ENCODE measurements at places on chromosomes 3 and 15.

DNA sequence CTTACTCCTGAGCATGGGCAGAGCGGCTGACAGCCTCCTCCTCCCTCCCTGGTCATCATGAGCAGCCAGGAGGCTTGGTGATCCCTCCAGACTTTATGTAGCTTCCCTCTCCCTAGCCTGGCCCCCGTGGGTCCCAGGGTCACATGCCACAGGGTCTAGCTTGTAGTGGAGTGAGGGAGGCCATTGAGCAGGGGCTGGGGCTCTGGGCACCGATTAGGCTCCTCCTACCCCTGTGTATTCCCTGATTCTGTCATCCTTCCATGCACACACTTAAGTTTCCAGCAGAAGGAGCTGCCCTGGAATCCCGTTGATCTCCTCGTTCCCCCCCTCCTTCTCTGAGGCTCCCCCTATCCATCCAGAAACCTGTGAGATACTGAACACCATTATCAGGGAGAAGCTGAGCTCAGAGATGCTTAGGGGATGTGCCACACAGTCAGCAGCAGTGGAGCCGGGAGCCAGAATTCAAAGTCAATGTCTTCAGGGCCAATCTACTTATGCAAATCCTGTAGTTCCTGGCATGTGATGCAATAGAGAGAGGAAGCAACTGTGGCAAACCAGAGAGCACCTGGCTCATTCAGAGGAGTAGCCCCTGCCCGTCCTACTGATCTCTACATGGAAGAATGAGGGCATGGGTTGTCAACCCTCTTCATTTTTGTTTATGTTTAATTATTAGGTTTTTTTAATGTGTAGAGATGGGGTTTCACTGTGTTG, 17.2 kb downstream of the CCDC33 start:
- no peak for DNase-seq

GRCh38 chr3:111571282-111571681, 23.9 kb downstream of the ZBED2 start:
- no peak for DNase-seq

GRCh38 chr3:181623924-181624694, 87.6 kb upstream of the SOX2 start:
- DNase-seq = peak; percentile 85

DNA sequence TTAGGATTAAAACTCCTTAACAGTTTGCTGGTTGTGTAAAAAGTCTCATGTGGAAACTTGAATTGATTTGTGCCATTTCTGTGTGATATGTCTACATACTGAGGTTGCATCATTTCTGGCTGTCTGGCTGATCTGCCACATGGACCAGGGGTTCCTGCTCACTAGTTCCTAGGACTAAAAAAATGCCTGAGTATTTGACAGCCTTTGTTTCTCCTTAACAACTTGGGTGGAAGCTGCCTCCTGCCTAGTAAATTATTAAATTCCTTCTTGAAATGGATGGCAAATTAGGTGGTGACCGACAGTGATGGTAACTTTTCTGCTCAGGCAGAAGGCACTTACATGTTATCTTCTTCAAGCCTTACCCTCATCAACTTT, 226.9 kb upstream of the MRPL3 start:
- peak; percentile 49 for DNase-seq

- DNase-seq = no peak
Measured at GRCh38 chr15:60843482-60843881, 364.5 kb upstream of the ICE2 start.

GRCh38 chr3:72095521-72095920, 310.6 kb upstream of the PROK2 start:
- peak; percentile 5 for DNase-seq

DNA sequence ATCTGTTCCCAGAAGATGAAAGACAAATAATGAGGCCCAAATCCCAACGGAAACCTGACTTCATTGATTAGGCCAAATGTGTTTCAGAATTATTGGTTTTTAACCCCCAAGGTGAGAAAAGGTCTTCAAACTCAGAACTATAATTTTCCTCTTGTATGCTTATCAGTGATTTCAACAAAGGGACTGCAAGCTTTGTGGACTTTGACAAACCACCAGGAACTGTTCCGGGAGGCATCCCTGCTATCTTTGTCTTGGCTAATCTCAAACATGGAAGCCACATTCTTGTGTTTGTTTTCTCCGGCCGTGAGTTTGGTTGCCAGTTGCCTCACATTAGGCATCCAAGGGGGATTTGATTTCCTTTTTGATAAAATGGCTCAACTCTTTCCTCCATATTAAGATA, 19.5 kb downstream of the ARHGEF3 start:
- no peak for DNase-seq

DNA sequence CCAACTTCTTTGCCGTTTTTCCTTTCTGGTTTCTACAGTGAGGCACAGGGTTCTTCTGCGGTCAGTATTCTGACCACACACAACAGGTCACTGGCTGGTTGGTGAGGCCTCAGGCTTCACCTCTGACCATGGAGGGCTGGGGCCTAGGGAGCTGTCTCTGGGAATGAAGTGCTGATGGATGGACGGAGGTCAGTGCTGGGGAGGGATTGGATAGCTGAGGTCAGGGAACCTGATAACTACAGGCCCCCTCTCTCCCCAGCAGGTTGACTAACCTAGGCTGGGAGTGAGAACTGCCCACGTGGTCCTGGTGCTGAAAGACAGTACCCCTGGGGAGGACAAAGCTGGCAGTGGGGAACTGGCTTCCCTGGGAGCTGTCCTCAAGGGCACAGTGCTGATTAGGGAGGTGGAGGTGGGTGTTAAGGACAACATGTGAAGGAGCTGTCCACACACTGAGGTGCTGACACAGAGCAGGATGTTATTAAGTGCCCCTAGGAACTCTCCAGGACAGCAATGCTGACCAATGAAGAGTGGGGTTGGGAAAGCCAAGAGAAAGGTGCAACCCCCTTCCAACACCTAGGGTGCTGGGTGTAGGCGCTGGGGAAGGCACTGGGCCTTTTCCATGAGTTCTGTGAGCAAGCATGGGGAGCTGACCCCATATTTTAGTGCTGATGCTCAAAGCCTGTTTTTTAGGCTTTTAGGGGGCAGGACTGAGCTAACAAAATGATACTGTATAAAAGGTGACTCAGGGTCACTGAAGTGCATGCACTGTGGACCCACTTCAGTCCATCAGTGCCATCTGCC, 45.2 kb downstream of the ATP2B2 start:
- no peak for DNase-seq
